ENCODE measurements at places on chromosomes 11 and 22.

GRCh38 chr22:48594757-48595510 is 1232.7 kb downstream of the BRD1 start:
- no peak for DNase-seq

GRCh38 chr11:42967653-42968052 is 344.1 kb upstream of the API5 start:
- no peak for DNase-seq

DNA sequence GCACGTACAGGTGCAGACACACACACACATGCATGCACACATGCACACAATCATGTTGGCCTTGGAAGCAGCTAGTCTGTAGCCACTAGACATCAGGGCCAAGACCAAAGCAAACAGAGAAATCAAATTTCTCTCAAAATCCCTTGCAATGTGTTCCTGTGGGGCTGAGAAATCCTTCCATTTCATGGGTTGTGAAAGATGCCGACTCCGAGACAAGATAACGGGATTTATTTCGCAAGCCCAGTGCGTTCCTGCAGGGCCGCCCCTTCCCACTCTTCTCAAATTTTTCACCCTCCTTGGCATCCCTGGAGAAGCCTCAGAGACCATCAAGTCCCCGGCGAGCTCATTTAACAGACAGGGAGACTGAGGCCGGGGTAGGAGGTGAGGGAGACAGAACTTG is 366.7 kb downstream of the MN1 start:
- no peak for DNase-seq

DNA sequence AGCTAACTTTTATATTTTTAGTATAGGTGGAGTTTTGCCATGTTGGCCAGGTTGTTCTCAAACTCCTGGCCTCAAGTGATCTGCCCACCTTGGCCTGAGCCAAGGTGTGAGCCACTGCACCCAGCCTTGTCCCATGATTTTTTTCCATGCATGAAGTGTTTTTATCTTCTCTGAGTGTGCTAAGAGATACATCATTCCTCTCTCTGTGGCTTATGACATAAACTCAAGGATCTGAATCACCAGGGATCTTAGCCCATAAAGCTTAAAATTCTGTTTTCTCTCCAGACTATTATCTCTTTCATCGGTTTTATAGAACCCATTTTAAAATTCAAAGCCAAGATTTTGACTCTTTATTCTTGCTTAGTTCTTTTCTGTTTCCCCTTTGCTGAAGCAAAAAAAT is 48.4 kb upstream of the C11orf58 start:
- no peak for DNase-seq

DNA sequence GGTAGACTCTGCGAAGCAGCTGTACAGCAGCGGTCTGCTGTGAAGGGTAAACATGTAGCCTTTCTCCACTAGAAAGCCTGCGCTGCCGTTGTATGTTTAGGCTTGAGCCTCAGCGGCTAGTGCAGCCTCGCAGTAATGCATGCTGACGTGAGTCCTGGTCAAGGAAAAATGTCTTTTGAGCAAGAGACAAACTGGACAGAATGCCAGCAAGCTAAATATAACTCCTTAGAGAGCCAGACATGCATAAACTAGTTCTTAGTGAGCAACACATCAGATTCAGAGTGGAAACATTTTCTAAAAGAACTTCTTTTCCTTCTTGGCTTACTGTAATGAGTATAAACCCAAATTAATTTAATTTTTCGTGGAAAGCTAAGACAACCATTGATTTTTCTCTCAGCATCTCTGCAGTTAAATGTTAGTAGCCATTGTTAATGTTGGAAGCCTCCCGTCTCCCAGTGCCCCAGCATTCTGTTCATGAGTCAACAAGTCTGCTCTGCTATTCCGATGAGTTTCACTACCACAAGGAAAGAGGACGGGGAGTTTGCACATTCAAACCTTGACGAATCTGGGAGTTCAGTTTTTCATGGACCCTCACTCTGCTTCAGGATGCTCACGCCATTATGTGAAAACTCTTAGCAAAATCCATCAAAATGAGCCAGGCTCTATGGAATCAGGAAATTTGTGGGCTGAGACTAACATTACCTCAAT is 51.4 kb downstream of the JAM3 start:
- DNase-seq = no peak

DNA sequence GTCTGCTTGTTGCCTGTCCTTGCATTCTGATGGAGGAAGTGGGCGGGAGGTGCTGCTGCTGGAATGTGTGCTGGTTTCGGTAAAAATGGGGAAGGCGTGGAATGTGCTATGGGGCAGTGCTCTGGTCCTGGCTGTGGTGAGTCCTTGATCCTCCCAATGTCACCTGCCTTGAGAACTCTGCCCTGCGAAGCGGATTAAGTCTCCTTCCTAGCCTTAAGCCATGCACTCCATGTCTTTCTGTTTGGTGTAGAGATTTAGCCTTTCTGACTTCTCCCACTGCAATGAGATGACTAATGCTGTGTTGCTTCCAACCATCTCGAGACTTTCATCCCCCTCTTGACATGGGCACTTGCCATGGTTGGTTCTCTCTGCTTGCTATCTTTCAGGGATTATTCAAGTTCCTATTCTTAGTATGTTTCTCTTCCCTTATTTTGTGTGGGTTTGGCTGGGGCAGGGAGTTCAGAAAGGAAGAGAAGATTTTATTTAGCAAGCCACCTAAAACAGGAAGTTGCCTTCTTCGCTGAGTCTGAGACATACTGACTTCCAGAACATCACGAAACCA is 687.9 kb downstream of the NTM start:
- no peak for DNase-seq

GRCh38 chr11:132052904-132053303 is 682.5 kb downstream of the NTM start:
- no peak for DNase-seq
